ENCODE measurements at places on chromosomes 11 and 22.

DNA sequence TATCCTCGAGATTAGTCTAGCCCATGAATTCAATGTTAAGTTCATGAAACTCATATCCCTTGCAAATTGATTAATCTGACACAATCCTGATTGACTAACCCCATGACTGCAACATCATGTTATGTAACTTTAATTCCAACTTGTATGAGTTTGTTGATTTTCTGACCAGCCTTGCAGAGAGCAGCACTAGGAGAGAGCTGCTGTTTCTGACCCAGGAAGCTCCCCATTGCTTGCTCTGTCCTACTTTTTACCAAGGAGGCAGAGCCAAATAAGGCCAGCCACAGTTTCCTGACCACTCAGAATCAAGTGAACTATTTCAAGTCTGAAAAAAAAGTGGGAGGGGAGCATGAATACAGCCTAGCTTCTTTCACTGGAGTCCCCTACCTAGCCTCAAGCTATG, 13.2 kb downstream of the MPZL3 start:
- no peak for DNase-seq

DNA sequence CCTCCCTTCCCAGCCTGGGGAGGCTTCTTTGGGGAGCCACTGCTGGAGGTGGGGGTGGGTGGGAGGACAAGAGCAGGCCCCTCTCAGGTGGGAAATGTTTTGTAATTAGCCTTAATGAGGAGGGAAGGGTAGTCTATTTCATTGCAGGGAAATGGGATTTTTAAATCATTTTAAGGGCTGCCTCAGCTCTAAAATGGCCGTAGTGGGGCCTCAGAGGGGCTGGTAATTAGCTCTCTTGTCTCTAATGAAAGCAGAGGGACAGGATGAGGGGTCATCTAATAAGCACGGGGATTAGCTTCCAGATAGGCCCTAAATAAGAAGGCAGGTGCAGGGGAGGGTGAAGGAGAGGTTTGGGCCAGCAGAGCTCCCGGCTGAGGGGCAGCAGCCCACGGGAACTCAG, 46.5 kb downstream of the LMO1 start:
- no peak for DNase-seq

DNA sequence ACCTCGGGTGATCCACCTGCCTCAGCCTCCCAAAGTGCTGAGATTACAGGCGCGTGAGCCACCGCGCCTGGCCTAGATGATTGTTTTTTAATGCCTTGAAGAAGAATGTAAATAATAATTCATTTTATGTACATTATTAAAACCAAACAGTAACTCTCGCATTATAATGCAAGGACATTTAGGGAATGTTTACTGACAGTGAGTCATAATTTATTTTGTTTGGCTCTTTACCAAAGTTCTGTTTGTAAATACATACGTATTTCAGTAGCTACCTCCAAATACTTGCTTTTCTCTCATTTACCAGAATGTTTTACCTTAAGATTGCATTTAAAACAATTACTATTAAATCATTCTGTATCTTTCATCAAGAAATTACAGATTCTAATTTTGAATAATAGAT, 3.0 kb downstream of the RAB39A start:
- no peak for DNase-seq

DNA sequence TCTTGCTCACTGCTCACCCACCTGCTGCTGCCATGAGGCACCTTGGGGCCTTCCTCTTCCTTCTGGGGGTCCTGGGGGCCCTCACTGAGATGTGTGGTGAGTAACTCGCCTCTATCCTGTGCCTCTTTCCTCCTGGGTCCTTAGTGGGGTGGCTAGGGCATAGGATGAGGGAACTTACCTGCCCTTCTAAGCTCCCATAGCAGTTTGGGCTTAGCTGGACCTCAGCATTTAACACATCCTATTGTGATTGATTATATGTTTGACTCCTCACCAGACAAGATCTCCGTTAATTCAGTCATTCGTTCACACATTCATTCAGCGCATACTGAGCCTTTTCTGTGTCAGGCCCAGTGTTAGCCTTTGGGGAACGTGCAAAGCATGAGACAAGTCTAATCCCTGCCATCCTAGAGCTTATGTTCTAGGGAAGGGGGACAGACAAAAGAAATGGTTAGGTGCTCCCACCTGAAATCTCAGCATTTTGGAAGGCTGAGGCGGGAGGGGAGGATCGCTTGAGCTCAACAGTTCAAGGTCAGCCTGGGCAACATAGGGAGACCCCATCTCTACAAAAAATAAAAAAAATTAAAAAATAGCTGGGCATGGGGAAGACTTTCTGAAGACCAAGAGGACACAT, 441 bp downstream of the TCN2 start:
- no peak for DNase-seq

- no peak for DNase-seq
Measured at GRCh38 chr22:23164091-23164490, 16.2 kb upstream of the BCR start.
